ENCODE measurements at places on chromosomes 11 and 22.

GRCh38 chr11:44199298-44199697, 103.8 kb downstream of the EXT2 start:
- no peak for DNase-seq

- no peak for DNase-seq
These were observed 52.1 kb upstream of the RASD2 start for GRCh38 chr22:35488513-35488912.

DNA sequence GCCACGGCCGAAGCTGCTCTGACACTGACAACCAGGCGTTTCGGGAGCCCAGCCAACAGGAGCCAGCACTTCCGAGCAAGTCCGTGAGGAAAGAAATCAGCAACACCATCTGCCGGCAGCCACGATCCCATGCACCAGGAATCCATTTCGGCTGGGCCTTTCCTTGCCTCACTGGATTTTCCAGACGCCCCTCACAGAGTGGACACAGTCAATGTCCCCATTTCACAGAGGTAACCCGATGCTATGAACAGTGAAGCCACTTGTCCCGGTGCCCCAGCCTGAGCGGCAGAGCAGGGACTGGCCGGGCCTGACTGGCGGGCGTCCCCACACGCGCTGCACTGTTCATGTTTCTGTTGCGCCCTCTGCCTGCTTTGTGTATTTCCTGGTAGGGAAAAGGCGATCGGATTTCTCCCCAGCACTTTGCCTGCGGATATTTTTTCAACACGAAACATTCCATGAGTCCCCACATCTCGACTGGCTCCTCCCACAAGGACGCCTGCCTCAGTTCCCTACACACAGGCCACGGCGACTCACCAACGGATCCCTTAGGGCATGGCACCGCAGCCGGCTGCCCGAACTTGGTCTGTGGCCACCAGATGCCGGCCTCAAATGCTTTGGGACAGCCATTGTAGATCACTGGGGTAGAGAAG, 55.3 kb downstream of the TRMU start:
- DNase-seq, result no peak

DNA sequence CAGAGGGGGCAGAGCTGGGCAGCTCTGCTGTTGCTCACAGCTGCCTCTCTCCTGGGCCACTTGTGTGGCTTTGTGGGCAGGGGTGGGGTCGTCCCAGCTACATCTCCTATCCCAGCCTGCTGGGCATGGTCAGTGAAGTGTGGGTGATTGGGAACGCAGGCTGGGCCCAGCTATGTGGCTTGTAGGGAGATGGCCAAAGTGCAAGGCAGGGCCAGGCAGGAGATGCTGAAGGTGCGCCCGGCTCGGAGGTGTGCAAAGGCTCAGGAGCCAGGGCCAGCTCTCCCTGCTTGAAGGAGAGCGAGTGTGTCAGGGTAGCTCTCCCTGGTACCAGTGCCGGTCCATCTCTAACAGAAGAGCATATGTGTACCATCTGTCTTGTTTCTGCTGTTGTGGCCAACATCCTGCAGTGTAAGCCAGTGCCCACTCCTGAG, 8.4 kb upstream of the RANBP1 start:
- no peak for DNase-seq

- no peak for DNase-seq
These were observed 333.8 kb downstream of the MN1 start for GRCh38 chr22:27467711-27468110.

- DNase-seq, result no peak
These were observed 38.3 kb upstream of the MYH9 start for GRCh38 chr22:36425977-36426523.

DNA sequence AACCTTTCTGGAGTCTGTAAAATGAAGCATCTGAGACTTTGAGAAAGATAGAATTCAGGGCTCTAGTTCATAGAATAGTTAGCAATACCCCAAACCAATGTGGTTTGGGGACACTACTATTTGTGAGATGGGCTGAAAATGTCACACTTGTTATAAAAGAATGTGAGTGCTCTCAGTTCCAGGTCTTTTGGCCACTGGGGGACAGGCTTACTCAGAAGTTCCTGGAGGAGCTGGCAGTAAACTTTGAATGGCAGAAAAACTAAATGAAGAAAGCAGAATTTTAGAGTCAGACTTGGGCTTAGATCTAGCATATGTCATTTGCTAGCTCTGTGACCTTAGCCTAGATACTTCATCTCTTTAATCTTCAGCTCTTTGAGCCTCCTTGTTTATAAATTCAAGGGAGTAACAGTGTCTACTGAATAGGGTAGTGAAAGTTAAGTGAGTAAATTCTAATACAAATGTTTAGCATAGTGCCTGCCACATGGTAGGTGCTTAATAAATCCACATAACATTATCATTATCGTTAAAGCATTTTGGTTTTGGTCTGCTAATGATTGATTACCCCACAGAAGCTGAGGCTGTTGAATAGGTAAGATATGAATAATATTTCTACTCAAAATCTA, 3.7 kb downstream of the LYVE1 start:
- DNase-seq, result no peak

- DNase-seq, result no peak
These were observed 44.2 kb downstream of the MRE11 start for GRCh38 chr11:94449437-94449836.

DNA sequence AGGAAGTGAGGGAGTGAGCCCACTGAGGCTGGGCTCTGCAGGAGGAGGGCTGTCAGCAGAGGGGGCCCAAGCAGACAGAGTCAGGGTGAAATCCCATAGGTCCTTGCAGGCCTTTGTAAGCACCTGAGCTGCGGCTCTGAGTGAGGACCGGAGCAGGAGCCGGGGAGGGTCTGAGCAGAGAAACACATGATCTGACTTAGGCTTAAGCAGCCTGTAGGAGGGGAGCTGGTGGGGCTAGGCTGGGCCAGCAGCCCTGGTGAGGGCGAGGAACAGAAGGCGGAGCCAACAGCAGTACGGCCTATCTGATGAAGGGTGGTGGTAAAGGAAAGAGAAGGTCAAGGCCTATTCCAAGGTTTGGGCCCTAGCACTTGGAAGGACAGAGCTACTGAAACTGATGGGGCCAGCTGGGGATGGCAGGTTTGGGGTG, 26.9 kb upstream of the CBX7 start:
- no peak for DNase-seq

GRCh38 chr11:129434641-129435498, 59.2 kb downstream of the BARX2 start:
- DNase-seq, result no peak

DNA sequence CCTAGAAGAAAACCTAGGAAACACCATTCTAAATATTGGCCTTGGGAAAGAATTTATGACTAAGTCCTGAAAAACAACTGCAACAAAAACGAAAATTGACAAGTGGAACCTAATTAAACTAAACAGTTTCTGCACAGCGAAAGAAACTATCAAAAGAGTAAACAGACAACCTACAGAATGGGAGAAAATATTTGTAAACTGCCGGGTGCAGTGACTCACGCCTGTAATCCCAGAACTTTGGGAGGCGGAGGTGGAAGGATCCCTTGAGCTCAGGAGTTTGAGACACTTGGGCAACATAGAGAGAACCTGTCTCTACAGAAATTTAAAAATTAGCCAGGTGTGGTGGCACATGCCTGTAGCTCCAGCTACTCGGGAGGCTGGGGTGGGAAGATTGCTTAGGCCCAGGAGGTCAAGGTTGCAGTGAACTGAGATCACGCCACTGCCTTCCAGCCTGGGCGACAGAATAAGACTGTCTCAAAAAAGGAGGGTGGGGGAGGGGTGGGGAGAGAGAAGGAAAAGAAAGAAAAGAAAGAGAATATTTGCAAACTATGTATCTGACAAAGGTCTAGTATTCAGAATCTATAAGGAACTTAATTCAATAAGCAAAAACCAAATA, 14.0 kb downstream of the OR2AT4 start:
- DNase-seq, result no peak

- DNase-seq, result no peak
These were observed 35.1 kb downstream of the MMP7 start for GRCh38 chr11:102495161-102496042.

- DNase-seq, result no peak
These were observed 15.0 kb upstream of the MUC15 start for GRCh38 chr11:26587073-26587472.

GRCh38 chr11:66878474-66878873, 21.6 kb downstream of the LRFN4 start:
- DNase-seq, result no peak

- DNase-seq, result no peak
These were observed 27.4 kb downstream of the FAT3 start for GRCh38 chr11:92251980-92252379.

DNA sequence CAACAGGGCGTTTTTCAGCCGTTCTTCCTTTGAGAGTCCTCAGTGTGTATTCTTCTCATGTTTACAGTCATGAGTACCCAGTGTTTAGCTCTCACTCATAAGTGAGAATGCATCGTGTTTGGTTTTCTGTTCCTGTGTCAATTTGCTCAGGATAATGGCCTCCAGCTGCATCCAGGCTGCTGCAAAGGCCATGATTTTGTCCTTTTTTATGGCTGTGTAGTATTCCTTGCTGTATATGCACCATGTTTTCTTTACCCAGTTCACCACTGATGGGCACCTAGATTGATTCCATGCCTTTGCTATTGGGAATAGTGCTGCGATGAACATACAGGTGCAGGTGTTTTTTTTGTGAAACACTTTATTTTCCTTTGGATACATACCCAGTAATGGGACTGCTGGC, 23.5 kb downstream of the B3GAT1 start:
- no peak for DNase-seq

DNA sequence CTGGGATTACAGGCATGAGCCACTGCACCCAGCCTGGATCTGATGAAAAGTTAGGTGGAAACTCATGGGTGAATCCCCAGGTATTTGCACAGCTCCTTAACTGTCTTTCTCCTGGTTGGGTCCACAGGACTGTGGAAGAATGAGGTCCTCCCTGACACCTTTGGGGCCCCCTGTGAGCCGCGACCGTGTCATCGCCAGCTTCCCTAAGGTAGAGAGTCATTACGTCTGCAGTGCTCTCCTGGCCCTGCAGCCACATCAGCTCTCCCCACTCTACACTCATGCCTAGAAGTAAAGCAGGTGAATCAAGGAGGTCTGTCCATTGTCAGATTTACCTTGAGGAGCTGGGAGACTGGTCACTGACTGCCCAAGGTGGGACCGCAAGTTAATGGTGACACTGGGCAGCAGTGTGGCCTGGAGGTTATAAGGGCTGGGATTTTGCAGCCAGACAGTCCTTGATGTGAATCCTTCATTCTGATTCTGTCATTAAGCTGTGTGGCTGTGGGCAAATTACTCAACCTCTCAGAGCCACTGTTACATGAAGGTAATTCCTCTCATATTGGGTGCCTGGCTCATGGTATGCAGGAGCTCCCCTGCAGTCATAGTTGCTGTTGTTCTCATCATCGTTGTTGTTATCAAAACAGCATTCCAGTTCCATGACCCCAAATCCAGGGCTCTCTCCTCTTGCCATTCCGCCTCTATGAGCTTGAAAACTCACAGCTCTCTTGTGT, 1.4 kb downstream of the RAB36 start:
- no peak for DNase-seq

DNA sequence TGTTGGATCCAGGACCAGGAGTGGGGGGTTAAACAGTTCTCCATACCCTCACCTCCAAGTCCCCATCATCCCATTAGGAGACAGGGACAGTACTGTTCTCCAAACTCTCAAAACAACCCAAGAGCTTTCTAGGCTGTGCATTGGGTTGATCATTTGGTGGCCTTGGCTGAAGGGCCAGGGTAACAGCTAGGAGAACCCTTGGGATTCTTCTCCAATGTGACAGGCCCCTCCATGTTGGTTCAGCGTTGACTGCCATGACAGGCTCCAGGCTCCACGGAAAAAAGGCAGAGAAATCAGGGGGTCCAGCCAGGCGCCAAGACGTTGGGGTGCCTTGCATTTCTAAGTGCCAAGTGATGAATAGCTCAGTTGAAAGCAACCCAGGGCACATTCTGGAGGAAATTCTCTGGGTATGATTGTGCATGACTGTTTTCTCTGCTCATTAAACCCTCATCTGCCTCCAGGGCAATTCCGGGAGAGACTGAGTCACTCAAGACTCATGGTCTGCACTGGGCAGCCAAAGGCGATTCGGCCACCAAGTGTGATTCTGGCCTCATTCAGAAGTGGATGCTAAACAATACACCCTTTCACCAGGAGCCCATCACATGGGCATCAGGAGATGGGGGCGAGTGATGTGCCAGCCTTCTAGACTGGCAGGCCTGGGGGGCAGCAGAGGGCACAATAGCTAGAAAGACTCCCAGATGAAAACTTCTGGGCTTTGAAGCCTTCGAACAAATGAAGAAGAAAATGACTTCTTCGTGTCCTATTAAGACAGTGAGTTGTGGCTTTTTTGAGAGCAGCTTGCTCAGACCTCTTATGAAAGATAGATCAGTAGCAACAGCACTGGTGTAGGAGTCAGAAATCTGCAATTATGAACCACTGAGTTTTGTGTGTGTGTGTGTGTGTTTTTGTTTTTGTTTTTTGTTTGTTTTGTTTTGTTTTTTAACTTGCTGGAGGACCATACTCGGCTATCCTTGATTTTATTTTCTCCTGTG, 27.7 kb downstream of the CD44 start:
- DNase-seq, result no peak

DNA sequence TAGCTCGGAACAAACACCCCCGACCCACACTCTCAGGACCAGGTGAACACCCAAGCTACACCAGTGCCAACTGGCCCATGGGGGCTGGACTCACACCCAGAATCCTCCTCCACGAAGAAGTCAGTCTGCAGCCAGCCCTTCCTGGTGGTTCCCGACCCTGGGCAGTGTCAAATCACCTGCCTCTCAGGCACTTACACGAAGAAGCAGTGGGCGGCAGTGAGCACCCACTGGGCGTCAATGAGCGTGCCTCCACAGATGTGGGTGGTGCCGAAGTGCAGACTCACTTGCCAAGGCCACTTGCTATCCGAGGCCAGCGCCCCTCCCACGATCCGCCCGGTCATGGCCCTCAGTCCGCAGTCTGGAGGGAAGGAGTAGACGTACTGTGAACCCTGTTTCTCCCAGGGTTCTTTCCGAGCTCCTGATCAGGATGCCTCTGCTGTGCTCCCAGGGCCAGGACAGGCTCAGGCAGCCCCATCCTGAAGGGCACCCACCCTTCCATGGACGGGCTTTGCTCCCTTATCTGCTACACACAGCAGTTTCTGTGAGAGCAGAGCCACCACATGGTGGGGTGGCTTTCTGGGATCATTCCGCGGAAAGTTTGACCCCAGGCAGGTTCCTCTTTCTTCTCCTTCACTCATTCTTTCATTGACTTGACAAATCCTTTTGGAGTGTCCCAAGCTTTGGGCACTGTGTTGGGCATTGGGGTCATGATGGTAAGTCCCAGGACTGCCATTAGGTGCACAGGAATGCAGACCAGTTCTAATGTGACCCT, 19.4 kb downstream of the TMPRSS13 start:
- no peak for DNase-seq

GRCh38 chr22:28442264-28442710, 237.4 kb downstream of the TTC28 start:
- peak; percentile 26 for DNase-seq

- no peak for DNase-seq
These were observed 46.2 kb downstream of the BCR start for GRCh38 chr22:23226497-23226850.

Measured in stimulated activated CD4-positive, alpha-beta T cell treated with anti-CD3 and anti-CD28 coated beads, Interleukin-1b, Interleukin-23, amount 100 ng/mL, for 24 hours (primary cell).